Prostate gland (tissue), 2 donors: ENCODE measurements at places on chromosomes 7 and 10. TPM values are rescaled to one million over a fixed set of nuclear protein-coding genes. Genes with fewer than 3 reads are reported as not detected.

The DOCK1 gene
- 56.0 TPM for total RNA-seq

The LIPJ gene
- total RNA-seq = 0.17 TPM

The OR2A7 gene
- 5.3 TPM for total RNA-seq

The ASZ1 gene
- not detected for total RNA-seq

DNA sequence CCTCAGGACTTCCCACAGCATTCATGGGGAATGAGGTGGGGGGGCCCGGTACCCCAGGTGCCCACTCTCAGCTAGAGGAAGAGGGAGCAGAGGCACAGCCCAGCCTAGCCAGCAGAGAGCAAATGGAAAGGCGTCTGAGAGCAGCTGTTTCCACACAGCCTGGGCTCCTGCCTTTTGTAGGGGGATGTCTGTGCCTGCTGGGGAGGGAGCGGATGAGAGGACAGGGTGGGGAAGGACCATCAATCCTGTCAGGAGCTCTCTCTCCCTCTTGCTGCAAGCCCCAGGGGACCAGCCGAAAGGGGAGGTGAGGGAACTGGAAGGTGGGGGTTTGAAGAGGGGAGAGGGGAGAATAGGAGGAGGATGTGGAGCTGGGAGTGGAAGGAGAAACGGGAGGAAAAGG lies at the start of gene PKD2L1:
PKD2L1 (minus strand) TSS at position 150 of the 400 bp plus-strand sequence; CDS start at position 25, 125 bp downstream.
- H3K27me3 ChIP-seq = peaks cover 5% of the 10 kb centered on the region
- no peak within 1 kb of the TSS for H3K27ac ChIP-seq
- no peak within 1 kb of the TSS for H3K4me3 ChIP-seq
- no peaks in the 10 kb centered on the region for H3K4me1 ChIP-seq
- no peaks in the 10 kb centered on the region for H3K36me3 ChIP-seq

GRCh38 chr7:22653951-22654350 lies 73.0 kb upstream of the IL6 start:
- H3K36me3 ChIP-seq = no peaks in the 10 kb centered on the region
- no peaks in the 10 kb centered on the region for H3K4me1 ChIP-seq
- H3K4me3 ChIP-seq = no peak overlapping the region
- H3K27me3 ChIP-seq = no peaks in the 10 kb centered on the region

DNA sequence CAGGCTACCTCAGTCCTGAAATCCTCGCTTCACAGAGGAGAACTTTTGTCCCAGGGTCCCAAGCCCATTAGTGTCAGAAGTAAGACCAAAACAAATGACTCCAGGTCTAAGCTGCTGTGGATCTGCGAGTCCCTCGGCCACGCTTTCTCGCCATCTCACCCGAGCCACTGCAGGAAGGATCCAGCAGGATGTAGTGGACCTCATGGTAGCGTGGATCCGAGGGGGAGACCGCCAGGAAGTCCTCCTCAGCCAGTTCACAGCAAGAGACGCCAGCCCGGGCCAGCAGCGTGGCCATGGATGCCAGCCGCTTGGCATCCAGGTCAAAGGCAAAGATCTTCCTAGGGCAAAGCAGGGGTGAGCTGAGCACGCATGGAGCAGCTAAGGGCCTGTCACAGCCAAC lies 4.6 kb downstream of the NSUN5 start:
- no peaks in the 10 kb centered on the region for H3K27me3 ChIP-seq
- H3K36me3 ChIP-seq = no peaks in the 10 kb centered on the region
- no peak for DNase-seq
- H3K27ac ChIP-seq = no peak overlapping the region

- no peaks in the 10 kb centered on the region for H3K36me3 ChIP-seq
- H3K4me1 ChIP-seq = peaks cover 2% of the 10 kb centered on the region
- DNase-seq = no peak
- peak overlapping the region; percentile 93 for H3K27ac ChIP-seq
- no peaks in the 10 kb centered on the region for H3K27me3 ChIP-seq
- H3K4me3 ChIP-seq = peak overlapping the region; percentile 87
These were observed 436 bp upstream of the SLC25A13 start for GRCh38 chr7:96322373-96322695.

DNA sequence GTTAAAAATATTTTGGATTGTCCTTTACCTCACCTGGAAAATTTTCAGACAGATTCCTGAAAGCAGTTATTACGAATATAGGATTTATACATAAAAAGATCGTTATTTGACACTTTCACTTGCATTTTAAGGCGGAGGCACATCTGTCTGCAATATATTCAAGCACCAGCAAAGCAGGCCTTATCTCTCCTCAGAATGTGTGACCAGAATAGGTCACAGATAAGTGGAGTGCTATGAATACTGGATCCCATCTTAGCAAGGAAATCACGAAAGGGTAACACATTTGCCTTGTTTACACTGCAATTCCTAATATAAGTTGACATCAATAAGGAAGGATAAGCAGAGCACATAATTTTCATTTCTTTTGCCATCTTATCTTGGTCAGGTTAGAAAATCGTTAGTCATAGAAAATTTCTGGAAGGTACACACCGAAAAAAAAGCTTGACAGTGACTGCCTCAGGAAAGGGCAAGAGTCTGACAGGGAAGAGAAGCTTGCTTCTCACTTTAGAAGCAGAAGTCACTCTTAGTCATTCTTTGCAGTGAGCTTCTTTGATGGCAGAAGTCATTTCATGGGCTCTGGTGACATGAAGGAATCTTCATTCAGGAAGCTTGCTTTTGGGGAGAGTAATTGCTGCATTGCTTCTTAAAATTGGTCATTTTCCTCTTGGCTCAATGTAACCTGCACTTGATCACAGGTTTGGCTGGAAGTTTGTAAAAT lies 98.1 kb upstream of the STK17A start:
- no peak overlapping the region for H3K4me3 ChIP-seq
- no peak overlapping the region for H3K27ac ChIP-seq
- DNase-seq = no peak
- H3K27me3 ChIP-seq = no peaks in the 10 kb centered on the region
- no peaks in the 10 kb centered on the region for H3K36me3 ChIP-seq

- DNase-seq = no peak
- no peaks in the 10 kb centered on the region for H3K27me3 ChIP-seq
- no peak overlapping the region for H3K27ac ChIP-seq
- H3K36me3 ChIP-seq = peaks cover 10% of the 10 kb centered on the region
These were observed 27.2 kb downstream of the PITRM1 start for GRCh38 chr10:3145366-3145765.

DNA sequence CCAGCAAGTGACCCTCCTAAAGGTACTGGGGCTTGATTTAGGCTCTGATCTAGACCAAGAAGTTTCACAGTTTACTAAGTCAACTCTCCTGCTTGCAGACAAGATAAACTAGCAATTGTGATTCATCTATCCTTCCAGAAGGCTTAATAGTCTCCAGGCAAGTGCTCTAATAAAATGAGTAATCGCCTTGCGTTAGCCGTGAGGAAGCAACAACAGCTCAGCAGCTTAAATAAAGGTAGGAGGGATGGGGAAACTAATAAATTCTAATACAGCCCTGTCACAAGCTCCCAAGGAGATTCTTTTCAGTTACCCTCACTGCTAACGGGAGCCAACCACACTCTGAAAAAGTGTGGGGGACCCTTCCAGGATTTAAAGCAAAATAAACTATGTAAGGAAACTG lies 48.4 kb downstream of the FRMD4A start:
- H3K36me3 ChIP-seq = no peaks in the 10 kb centered on the region
- H3K4me3 ChIP-seq = no peak overlapping the region
- DNase-seq = no peak
- H3K27ac ChIP-seq = no peak overlapping the region

GRCh38 chr7:156379324-156380070 lies 261.1 kb upstream of the RNF32 start:
- peak overlapping the region; percentile 46 for H3K27ac ChIP-seq
- no peak overlapping the region for H3K4me3 ChIP-seq
- peak; percentile 55 for DNase-seq

GRCh38 chr10:50280049-50280841 lies 28.9 kb upstream of the ASAH2 start:
- H3K4me1 ChIP-seq = no peaks in the 10 kb centered on the region
- DNase-seq = no peak
- no peak overlapping the region for H3K4me3 ChIP-seq

- DNase-seq = no peak
- H3K27me3 ChIP-seq = no peaks in the 10 kb centered on the region
- H3K36me3 ChIP-seq = no peaks in the 10 kb centered on the region
- no peak overlapping the region for H3K27ac ChIP-seq
- no peak overlapping the region for H3K4me3 ChIP-seq
- H3K4me1 ChIP-seq = no peaks in the 10 kb centered on the region
These were observed 47.2 kb downstream of the ADARB2 start for GRCh38 chr10:1690086-1690485.

GRCh38 chr7:12569673-12570072 lies 847 bp upstream of the SCIN start:
- H3K4me1 ChIP-seq = no peaks in the 10 kb centered on the region
- no peak for DNase-seq
- no peak overlapping the region for H3K27ac ChIP-seq
- no peaks in the 10 kb centered on the region for H3K27me3 ChIP-seq
- no peak overlapping the region for H3K4me3 ChIP-seq

DNA sequence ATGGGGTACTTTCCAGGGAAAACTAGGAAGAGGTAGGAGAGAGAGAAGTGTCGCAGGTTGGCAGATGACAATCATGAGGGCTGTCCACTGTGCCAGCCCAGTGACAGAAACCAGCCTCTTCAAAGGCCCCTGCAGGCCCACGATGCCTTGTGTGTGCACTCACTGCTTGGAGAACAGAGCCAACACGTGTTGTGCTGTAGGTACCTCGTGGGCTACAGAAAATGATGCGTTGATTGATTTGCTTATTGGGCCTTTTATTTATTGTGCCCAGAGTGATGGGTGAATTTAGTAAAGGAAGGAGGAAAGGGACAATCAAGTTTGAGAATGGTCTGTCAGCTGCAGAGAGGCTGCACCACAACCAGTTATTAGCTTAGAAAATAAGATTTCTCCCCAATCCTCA lies 215.1 kb downstream of the PLXNA4 start:
- no peak overlapping the region for H3K27ac ChIP-seq
- no peak for DNase-seq
- no peaks in the 10 kb centered on the region for H3K4me1 ChIP-seq
- no peak overlapping the region for H3K4me3 ChIP-seq
- H3K36me3 ChIP-seq = no peaks in the 10 kb centered on the region
- H3K27me3 ChIP-seq = no peaks in the 10 kb centered on the region

- H3K4me1 ChIP-seq = no peaks in the 10 kb centered on the region
- no peak overlapping the region for H3K27ac ChIP-seq
- H3K36me3 ChIP-seq = no peaks in the 10 kb centered on the region
- no peak overlapping the region for H3K4me3 ChIP-seq
- H3K27me3 ChIP-seq = no peaks in the 10 kb centered on the region
- no peak for DNase-seq
These were observed 66.1 kb upstream of the CREB5 start for GRCh38 chr7:28346256-28346655.
